ENCODE measurements at places on chromosomes 4 and X. TPM values are rescaled to one million over a fixed set of nuclear protein-coding genes. Genes with fewer than 3 reads are reported as not detected.

- peaks cover 6% of the 10 kb centered on the region for H3K4me1 ChIP-seq
- no peaks in the 10 kb centered on the region for H3K36me3 ChIP-seq
- H3K4me3 ChIP-seq = no peak overlapping the region
- DNase-seq = no peak
- no peak overlapping the region for H3K27ac ChIP-seq
- peaks cover 12% of the 10 kb centered on the region for H3K27me3 ChIP-seq
Measured at GRCh38 chr4:94762326-94762725, 4.6 kb downstream of the BMPR1B start.

PCDH7 gene
- 0.09 TPM for total RNA-seq

DNA sequence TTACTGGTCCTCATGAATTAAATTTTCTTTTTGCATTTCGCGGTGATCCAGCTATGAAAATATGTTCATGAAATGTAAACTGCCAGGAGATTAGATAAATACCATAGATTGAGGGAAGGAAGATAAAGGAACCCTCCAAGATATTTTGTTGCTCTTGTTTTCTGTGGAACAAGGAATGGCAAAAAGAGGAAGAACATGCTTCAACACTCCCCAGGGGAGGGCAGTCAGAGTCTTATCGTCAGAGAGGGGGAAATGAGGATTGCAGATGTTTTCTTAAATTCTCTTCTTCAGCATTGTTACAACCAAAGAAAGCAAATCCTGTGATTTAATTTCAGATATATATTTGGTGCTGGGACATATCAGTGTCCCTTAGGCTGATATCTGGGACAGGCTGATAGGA is 9.5 kb upstream of the SFRP2 start:
- H3K4me1 ChIP-seq = no peaks in the 10 kb centered on the region
- no peak overlapping the region for H3K27ac ChIP-seq
- DNase-seq = no peak
- no peak overlapping the region for H3K4me3 ChIP-seq

USP17L18 gene
- total RNA-seq = not detected

- peaks cover 5% of the 10 kb centered on the region for H3K4me1 ChIP-seq
- no peak overlapping the region for H3K27ac ChIP-seq
- no peaks in the 10 kb centered on the region for H3K27me3 ChIP-seq
- no peaks in the 10 kb centered on the region for H3K36me3 ChIP-seq
- H3K4me3 ChIP-seq = no peak overlapping the region
- DNase-seq = no peak
Measured at GRCh38 chrX:100931925-100932285, 3.2 kb upstream of the XKRX start.

DNA sequence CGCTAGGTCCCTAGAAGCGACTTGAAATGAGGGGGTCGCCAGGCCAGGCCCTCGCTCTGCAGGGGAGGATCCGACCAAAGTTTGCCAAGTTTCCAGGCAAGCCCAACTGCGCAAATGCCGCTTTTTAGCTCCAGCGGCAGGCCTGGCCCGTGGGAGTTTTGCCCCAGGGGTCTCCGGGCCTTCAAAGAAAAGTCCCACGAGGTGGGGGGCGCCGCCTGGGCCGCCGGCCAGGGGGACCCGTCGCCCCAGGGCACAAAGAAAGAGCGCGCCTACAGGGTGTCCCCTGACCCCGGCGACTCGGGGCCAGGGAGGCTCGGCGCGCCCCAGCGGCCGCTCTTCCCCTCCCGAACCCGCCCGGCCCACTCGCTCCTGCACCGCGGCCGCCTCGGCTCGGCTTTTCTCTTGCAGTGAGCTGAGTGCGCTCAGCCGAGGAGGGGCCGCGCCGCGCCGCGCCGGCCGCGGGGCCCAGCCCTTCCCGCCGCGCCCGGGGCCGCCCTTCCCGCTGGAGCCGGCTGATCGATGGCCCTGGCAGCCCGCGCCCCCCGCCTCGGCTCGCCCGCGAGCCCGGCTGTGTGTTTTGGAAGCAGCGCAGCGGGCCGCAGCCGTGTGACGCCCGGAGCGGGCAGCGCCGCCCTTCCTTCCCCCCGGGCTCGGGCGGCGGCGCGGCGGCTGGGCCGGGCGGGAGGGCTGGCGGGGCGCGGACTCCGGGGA is 754 bp upstream of the KLF3 start:
- peak overlapping the region; percentile 93 for H3K27ac ChIP-seq
- peak overlapping the region; percentile 79 for H3K4me3 ChIP-seq
- no peaks in the 10 kb centered on the region for H3K36me3 ChIP-seq

DNA sequence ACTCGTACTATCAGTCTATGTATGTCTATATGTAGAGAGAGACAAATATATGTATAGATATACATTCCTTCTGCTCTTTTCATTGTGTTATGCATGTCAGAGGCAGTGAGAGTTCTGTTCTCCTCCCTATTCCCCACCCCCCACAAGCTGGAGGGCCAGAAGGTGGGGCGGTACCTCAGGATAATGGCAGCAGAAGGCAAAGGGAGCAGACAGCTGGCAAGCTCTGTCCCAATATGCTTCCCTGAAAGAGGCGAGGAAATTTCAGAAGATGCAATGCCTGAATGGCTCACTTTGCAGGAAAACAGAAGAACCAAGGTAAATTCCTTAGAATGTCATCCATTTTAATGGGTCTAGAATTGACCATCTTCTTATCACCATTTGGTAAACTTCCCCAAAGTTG is 114.4 kb downstream of the NAA11 start:
- no peak overlapping the region for H3K4me3 ChIP-seq
- no peak overlapping the region for H3K27ac ChIP-seq
- H3K4me1 ChIP-seq = no peaks in the 10 kb centered on the region
- no peaks in the 10 kb centered on the region for H3K27me3 ChIP-seq
- DNase-seq = no peak
- H3K36me3 ChIP-seq = no peaks in the 10 kb centered on the region

GRCh38 chrX:115226929-115227328 is 7.0 kb downstream of the LRCH2 start:
- H3K36me3 ChIP-seq = no peaks in the 10 kb centered on the region
- H3K4me3 ChIP-seq = no peak overlapping the region
- no peaks in the 10 kb centered on the region for H3K27me3 ChIP-seq
- H3K27ac ChIP-seq = no peak overlapping the region

- no peaks in the 10 kb centered on the region for H3K27me3 ChIP-seq
- H3K4me1 ChIP-seq = no peaks in the 10 kb centered on the region
- DNase-seq = no peak
- no peak overlapping the region for H3K4me3 ChIP-seq
Measured at GRCh38 chrX:155251391-155251790, 12.9 kb downstream of the RAB39B start.

DNA sequence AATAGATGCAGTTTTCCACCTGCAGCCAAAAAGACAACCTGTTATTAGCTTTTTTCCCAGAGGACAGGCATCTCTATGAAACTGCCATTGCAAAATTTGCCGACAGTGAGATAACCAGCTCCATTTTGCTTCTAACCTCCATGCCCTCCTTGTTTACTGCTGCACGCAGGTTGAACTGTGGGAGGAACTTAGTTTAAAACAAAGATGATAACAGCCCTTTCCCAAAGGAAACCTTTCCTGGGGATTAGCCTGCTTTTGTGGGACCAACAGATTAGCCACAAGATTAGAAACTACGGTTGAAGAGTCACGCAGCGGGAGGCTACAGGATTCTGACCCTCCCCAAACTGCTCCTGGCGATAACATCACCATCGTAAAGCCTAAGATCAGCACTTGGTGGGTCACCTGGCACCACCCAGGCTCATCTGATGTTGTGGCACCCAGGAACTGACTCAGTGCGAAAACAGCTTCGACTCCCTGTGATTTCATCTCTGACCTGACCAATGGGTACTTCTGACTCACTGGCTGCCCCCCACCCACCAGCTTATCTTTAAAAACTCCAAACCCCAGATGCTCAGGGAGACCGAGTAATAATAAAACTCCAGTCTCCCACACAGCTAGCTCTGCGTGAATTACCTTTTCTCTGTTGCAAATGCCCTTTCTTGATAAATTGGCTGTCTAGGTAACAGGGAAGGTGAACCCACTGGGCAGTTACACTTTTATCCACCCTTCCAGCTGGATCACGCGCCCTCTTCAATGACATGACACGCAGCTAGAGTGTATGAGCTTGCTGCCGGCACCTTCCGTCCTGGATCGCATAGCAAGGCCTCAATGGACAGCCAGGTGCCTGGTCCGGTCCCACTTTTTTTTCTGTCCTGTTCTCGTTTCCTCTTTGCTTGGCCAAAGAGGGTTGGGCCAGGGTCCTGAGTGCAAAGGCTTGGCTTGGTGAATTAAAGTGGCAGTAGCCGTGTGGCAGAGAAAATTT is 27.2 kb downstream of the NOP14 start:
- peak overlapping the region; percentile 83 for H3K27ac ChIP-seq
- peak overlapping the region; percentile 72 for H3K4me3 ChIP-seq
- H3K27me3 ChIP-seq = no peaks in the 10 kb centered on the region
- H3K4me1 ChIP-seq = peaks cover 23% of the 10 kb centered on the region
- peaks cover 12% of the 10 kb centered on the region for H3K36me3 ChIP-seq

IKBKG gene
- 54.9 TPM for total RNA-seq

- H3K4me1 ChIP-seq = no peaks in the 10 kb centered on the region
Measured at GRCh38 chr4:147981305-147981704, 249.4 kb downstream of the ARHGAP10 start.

Measured in T-cell (primary cell).